Activated effector memory CD4-positive, alpha-beta T cell treated with anti-CD3 and anti-CD28 coated beads, Interleukin-2, amount 50 U/mL, for 16 hours (primary cell): ENCODE measurements at places on chromosomes 4 and X.

DNA sequence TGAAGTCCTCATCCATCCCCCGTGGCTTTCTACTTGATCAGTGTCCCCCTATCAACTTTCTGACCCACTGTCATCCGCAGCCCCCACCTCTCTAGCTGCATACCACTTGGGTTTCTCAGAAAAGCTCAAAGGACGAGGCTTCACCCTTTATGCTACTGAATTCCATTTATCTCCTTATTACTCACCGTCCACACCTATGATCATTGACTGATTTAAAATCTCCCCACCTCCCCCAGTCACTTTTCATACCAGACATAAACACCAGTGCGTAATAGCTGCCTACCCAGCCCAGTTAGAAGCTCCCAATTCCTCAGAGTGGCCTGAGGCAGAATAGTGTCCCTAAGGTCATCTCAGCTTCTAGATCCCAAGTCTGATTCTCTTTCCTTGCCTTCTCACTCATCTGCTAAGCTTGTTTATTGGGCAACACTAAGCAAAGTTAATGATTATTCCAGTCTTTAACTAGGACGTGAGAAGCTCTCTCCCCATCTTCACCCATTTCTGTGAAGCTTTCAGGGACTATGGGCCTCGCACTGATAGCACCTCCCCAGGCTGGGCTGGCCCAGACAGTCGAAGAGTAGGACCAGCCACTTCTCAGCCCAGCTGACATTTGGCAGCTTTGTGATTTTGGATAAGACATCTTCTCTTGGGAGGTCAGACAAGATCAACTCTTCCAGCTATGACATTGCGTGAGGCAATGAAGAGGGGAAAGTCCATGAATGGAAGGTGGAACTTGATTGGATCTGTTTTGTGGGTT is 7.2 kb upstream of the DDX60L start:
- no peak for DNase-seq

GRCh38 chr4:108172753-108173598 is 4.2 kb upstream of the LEF1 start:
- DNase-seq = peak; percentile 89

DNA sequence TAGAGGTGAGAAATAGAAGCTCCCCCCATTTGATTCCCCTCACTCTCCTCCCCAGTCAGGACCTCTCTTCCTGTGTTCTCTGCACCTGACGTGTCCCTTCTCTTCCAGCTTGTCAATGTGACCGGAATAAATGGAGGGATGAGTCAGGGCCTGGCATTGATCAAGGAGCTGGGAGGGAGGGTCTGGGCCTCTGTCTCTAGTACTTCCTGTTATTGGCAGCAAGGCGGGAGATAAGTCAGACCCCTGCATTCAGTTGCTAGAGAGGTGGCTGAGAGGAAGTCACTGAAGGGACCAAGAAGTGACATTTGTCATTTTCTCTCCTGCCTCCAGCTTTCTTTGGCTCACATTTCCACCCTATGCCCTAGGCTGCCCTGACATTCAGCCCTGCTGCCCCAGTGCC is 35.1 kb upstream of the ZNF41 start:
- no peak for DNase-seq

GRCh38 chrX:145393702-145394235 is 146.5 kb downstream of the SPANXN1 start:
- no peak for DNase-seq
